ENCODE measurements at places on chromosomes 1 and 21.

DNA sequence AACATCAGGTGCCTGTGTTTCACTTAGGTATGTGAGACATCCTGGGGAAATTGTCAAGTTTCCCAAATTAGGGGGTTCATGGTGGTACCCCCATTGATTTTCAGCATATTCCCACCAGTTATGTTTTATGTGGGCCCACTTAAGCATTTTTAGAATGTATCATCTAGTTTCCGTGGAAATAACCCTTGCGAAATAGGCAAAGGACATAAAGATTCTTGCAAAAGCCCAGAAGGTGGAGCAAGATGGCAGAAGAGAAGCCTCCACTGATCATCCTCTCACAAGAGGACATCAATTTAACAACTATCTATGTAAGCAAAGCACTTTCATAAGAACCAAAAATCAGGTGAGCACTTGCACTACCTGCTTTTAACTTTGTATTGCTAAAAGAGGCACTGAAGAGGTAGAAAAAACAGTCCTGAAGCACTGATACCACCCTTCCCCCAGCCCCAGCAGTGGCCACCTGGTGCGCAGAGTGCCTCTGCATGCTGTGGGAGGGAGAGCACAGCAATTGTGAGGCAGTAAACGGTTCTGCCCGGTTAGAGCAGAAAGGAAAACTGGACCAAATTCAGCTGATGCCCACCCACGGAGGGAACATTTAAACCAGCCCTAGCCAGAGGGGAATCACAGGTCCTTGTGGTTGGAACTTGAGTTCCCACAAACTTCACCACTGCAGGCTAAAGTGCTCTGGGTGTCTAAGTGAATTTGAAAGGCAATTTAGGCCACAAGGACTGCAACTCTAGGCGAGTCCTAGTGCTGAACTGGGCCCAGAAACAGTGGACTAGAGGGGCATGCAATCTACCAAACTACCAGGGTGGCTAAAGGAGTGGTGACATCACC, 23.2 kb downstream of the MCOLN2 start:
- DNase-seq: peak; percentile 29

GRCh38 chr1:203465948-203466347, 9.7 kb upstream of the PRELP start:
- DNase-seq: no peak

DNA sequence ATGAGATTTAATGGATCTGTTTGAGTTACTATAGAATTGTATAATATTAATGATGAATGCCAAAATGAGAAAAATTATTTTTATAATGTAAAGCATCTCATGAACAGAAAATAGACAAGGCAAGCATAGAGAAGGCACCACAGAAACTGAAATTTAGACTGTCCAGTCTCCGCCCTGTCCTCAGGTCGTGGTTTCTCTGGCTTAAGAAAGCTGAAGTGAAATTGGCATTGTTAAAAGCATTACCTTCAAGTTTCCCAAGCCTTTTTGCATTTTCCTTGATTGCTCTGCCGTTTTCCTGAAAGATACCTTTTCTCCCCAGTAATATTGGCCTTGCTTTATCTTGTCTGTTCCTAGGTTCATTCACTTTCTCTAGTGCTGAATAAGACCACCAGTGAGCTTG, 58.0 kb downstream of the VPS13D start:
- no peak for DNase-seq

DNA sequence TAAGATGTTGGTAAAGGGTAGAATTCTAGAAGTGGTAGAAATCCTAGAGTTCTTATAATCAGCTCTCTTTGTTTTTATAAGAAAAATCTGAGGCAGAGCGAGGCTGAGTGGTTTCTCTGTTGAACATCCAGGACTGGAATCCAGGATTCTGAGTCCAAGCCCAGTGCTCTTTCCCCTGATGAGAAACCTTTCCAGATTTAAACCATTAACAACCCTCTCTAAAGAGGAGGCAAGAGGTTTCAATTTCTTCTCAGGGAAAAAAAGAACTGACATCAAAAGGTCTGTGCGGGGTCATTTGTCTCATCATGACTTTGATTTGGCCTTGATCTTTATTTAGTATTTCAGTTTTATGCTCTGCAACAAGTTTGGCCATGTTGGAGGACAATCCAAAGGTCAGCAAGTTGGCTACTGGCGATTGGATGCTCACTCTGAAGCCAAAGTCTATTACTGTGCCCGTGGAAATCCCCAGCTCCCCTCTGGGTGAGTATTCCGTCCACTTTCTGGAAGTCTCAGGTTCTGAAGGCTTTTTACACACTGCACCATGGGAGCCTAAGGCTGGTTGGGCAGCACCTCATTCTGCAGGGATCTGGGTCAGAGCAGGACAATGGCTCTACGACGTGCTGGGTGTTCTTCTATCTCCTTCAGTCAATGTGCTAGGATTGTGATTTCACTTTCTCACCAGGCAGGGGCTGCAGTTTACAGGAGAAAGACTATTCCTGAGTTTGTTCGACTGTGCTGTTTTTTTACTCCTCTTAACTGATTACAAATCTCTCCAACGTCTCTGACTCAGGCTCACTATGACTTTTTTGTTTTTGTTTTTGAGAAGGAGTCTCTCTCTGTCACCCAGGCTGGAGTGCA, 18.9 kb upstream of the CCT8 start:
- peak; percentile 36 for DNase-seq

GRCh38 chr1:110312188-110313121, 26.7 kb upstream of the RBM15 start:
- DNase-seq: peak; percentile 79

DNA sequence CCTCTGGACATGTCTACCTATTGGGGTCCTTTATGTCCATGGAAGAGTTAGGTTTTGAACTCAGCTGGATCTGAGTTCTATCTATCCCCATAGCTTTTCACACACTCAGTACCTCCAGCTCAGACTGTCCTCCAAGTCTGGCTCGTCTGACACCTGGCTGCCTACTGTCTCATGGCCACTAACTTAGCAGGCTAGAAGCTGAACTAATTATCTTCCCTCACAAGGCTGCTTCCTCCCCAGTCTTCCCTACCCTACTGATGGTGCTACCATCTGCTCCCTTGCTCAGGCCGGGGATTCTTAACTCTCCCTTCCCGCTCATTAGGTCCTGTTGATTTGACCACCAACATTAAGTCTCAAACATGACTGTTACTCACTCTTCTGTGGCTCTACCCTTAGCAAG, 13.4 kb downstream of the VANGL2 start:
- DNase-seq: no peak

DNA sequence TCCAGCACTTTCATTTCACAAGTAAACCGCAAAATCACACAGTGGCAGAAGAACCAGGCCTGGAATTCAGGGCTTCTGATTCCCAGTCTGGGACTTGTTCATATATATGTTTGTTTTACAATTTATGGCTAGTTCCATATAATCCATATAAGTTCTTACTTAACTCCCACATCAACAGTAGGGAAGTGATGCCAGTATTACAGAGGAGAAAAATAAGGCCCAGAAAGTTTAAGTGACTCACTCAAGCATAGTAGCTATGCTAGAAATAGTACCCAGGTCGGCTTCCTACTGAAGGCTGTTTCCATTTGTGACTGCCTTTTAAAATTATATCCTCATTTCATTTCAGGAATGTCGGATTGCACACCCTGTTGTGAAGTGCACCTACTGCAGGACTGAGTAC, 1.4 kb downstream of the FAM76A start:
- no peak for DNase-seq

- DNase-seq: no peak
Observed at GRCh38 chr1:46399307-46399706, 5.2 kb downstream of the FAAH start.

DNA sequence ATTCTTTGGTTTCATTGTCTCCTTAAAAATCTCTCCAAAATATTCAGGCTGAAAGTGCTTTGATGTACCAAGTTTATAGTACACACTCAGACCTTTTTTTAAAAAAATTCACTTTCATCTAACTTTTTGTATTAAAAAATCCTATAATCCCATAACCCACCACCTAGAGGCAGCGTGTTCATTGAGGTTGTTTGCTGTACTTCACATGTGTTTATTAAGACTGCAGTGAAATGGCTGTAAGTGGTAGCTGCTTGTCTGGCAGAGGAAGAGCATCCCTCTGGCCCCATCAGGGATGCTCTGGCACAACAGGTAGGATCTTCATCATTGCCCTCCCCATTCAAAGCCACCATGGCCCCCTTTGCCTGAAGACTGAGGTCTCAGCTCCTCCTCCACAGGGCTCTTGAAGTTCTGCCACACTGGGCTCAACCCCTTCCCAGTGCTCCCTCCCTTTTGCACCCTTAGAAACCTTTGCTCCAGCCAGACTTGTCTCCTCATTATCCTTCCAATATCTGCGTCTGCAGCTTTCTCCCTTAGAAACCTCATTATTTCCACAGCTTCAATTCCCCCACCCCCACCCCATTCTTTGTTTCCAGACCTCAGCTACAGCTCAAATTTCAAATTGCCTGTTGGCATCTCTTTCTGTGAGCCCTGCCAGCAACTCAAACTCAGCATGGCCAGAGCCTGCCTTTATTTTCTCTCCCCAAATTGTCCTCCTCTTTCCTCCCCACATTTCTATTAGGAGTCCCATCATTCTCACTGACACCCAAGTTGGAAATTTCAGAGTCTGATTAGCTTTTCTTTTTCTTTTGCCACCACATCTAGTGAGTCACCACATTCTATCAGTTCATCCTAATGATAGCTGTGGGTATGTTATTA, 369.6 kb upstream of the USP24 start:
- no peak for DNase-seq

GRCh38 chr1:61865646-61866220, 123.5 kb downstream of the PATJ start:
- no peak for DNase-seq

DNA sequence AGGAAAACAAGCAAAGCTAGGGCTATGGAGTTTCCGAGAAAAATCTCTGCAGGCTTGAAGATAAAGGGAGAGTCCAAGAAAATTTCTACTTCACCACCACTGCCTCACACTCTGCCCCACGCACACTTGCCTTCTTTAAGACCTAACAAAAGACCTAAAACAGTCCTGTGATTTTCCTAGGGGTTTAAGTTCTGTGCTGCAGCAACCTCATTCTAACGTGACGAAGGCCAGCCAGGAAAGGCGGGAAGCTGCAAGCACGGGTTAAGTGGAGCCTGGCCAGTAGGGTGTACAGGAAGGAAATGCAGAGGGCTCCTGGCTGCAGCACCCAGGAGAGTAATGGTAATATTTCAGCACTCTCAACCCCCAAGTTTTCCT, 1.5 kb downstream of the SPATA6 start:
- no peak for DNase-seq

Data from activated CD4-positive, alpha-beta T cell treated with anti-CD3 and anti-CD28 coated beads, Interleukin-2, Interleukin-6, amounts not matched to agents 100 ng/mL and 50 ng/mL, durations not matched to agents 16 hours and 8 hours (primary cell).